Left cardiac atrium (tissue), 4 donors: ENCODE measurements at places on chromosomes 7 and 10.

- DNase-seq, result no peak
These were observed 4.8 kb downstream of the STRIP2 start for GRCh38 chr7:129438839-129439651.

GRCh38 chr10:70594161-70594560 lies 8.4 kb downstream of the PRF1 start:
- no peak for DNase-seq

DNA sequence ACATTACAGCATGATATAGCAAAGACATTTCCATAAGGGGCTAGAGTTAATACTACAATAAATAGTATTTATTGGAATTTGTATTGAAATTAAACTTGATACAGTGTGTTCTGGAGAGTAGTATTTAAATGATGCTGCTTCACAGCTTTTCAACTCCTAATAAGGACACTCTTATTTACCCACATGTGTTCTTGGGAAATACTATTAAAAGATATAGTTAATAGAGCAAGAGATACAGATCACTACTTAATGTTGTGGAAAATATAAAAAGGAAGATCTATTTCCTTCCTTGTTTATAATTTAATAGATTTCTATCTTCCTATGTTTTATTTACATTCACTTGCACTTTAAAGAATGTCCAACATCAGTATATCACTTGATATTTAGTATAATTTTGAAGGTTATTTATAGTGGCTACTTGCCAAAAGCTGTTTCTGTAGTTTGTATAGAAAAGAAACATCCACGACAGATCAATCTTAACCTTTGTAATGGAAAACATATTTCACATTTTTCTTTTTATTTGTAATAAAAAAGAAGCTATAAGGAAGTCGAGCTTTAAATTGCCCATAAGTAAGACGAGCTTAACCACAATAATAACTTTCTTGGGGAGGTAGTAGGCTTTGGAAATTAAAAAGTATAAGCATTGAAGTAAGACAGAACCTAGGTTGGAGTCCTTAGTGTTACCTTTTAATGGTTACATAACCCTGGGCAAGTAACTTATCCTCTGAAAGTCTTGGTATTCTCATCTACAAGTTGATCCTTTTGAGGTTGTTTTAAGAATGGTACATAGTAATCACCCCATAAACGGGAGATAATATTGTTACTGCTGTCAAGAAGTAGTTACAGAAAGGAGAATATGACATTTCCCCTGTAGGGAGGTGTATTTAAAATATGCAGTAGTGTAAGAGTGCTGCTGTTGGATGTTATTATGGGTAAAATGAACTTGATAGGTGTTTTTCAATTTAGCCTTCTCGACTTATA lies 32.8 kb downstream of the CPED1 start:
- DNase-seq, result no peak

DNA sequence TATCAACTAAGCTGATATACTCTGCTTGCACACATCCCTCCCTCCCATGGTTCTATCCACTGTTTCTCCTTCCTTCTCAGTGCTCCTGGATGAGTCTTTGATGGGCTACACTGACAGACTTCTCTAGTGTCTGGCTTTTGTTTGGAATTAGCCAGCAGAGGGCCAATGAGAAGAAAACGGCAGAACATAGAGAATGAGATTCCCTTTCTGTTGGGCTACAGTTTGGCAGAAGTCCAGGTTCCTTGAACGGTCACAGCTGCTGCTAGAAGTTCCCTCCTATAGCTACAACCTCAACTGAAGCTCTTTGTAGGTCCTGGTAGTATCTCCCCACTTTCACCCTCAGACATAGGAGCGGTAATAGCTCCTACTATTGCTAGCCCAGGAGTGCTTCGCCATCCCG lies 251.1 kb upstream of the LRRN3 start:
- no peak for DNase-seq

GRCh38 chr7:1986366-1987083 lies 246.2 kb downstream of the MAD1L1 start:
- DNase-seq, result no peak

- peak; percentile 55 for DNase-seq
These were observed 860 bp downstream of the ZEB1 start for GRCh38 chr10:31319602-31320549.

GRCh38 chr7:96329241-96329640 lies 7.3 kb upstream of the SLC25A13 start:
- no peak for DNase-seq

GRCh38 chr7:141071855-141072547 lies 1.9 kb upstream of the TMEM178B start:
- no peak for DNase-seq

DNA sequence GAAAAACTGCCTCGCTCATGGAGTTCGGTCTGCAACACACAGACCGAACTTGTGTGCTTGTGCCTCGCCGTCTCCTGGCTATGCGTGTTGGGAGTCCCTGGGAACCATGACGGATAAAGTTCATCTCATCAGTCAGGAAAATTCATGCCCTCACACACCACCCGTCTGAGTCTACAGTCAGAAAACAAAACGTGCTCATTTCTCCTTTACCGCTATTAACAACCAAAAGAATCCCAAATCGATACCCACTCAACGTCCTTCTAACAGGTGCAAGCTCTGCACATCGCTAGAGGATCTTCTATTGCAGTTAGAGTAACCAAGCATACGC lies 13.6 kb downstream of the CNPY1 start:
- no peak for DNase-seq

DNA sequence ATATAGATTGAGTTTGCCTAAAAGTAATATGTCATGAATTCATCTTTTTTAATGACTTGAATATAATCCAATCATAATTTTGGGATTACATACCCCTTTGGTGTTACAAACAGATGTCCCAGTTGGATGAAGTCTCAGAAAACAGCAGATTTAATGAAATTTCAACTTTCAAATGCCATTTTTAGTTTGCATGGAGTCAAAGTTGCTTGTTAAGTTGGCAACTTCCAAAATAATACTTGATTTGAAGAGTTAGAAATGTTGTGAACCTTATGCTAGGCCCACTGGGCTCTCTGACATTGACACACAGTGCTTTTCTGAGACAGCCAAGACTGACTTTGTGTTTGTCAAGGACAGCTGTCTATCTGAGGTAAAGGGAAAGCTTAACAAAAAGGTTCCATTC lies 248.1 kb downstream of the KIF20B start:
- no peak for DNase-seq

DNA sequence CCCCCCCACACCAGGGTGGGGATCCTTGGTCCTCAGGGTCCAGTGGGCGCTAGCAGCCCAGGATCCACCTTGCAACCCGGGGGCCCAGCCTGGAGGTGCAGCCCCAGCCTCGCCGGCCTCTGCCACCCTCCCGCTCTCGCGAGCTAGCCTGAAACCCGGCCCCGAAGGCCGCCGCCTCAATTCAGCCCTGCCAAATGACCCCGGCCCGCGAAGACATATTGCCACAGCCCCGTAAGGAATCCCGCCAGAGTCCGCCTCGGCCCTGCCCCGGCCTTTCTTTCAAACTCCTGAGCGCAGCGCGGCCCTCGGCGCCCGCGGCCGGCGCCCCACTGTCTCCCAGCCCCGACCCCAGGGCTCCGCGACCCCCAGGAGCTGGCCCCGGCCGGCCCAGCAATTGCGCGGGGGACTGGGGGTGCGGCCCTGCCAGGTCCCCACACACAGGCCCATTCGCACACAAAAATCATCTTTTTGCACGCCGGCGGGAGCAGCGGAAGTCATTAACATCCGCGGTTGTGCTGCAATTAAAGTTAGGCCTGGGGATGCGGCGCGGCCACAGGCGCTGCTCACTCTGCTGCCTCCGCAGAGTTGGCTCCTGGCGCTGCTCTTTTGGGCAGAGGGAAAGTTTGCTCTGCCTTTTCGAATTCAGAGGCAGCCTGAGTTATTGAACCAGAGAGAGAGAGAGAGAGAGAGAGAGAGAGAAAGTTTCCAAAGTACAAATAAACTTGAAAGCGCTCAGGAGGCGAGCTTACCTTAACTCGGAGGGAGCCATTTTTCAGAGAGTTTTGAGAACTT lies 4.0 kb downstream of the HOXA5 start:
- DNase-seq, result no peak
